ENCODE measurements at places on chromosomes 2 and 18.
A peak's percentile ranks its signal among the peaks of the same experiment; 100 is the strongest.

GRCh38 chr2:105371156-105371555, 27.7 kb downstream of the FHL2 start:
- DNase-seq: no peak

GRCh38 chr2:38552259-38552658, 50.5 kb downstream of the HNRNPLL start:
- no peak for DNase-seq

GRCh38 chr2:36854241-36854640, 112.1 kb downstream of the STRN start:
- no peak for DNase-seq

- DNase-seq: no peak
Observed at GRCh38 chr2:202115479-202115971, 42.5 kb downstream of the KIAA2012 start.

DNA sequence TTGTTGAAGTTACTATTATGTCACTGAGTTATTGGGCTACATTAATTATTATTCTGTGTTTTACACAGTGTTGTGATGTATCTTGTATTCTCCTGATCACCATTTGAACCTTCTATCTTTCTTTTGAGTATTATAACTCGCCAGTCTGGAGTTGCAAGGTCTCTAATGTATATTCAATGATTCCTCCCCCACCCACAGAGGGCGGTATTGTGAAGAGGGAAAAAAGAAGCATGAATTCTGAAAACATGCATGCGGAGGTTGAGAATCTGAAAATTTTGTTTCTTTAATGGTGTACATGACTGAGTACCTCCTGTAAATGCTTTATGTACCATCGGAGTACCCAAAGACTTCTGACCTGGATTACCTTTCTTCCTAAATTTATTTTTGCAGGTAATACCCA, 266.6 kb downstream of the NR4A2 start:
- DNase-seq: no peak

DNA sequence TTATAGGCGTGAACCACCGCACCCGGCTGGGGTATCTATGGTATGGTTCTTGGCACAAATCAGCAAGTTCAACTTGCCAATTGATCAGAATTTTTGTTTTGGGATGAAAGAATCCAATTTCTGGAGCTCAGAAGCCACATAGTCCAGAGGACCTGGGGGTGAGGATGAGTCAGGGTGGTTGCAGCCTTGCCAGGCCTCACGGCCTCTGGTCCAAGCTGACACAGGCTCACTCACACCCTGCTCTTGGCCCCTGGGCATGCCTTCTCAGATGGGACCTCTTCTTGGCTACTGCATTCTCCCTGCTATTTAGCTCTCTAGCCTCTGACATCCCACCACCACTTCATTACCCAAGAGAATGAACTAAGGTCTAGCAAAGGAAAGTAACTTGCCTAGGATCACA, 16.3 kb downstream of the CAPG start:
- no peak for DNase-seq

GRCh38 chr18:48545757-48546321, 7.0 kb downstream of the CTIF start:
- peak; percentile 62 for DNase-seq

GRCh38 chr2:200466425-200467418, 43.1 kb downstream of the KCTD18 start:
- no peak for DNase-seq

- no peak for DNase-seq
Observed at GRCh38 chr2:41729800-41730364, 317.9 kb upstream of the PKDCC start.

DNA sequence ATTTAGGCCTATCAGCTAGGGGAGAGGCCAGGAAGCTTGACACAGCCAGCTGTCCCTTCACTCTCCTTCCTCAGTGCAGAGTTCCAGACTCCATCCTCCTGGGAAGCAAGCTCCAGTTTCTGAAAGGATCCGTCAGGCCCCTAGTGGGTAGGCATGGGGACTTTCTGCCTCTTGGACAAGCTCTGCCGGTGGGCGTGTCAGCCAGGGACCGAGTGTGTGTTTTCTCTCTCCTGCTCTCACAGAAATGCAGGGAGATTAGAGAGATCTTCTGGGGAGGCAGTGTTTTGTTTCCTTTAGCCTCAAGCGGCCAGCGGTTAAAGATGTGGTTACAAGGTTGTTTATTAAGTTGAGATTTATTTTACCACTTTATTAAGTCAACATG, 29.9 kb upstream of the OTOS start:
- DNase-seq: no peak

DNA sequence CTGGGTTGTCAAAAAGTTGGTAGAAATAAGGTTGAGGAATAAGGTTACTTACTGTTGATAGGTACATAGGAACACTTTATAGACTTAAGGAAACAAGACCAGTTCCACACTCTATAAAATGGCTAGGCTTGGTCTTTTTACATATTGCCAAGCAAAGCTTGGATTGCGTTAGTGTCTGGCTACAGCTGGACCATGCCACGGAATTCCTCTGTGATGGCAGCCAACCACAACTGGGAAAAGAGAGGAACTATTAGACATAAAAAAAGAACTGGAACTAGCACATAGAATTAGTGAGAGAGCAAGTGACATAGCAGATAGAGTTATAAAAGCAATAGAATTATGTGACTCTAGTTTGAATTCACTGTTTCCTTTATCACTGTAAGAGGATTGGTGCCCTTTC, 17.7 kb upstream of the DPP10 start:
- no peak for DNase-seq

DNA sequence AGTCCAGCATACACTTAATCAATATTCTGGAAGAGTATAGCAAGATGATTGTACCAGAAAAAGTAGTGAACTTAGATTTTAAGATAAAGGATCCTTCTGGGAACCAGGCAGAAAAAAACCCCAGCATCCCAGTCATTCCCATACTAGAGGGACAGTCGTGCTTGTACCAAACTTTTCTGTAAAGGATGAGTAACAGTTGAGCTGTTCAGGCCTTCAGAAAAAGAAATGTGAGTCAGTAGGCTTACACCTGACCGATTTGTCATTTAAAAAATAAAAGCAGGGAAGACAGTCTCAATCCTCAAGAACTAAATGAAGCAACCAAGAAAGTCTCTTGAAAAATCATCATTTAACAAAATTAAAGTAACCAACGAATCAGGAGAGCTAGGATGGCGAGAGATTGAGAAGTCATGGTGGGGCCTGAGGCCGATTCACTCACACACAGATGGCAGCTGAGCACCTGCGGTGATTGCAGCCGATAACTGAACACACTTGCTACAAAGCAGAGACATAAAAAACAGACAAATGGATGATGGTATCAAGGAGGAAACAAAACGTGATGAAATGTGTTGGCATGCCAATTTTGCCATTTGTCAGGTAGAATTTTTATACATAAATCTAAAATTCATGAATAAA, 170.0 kb upstream of the ALKAL2 start:
- no peak for DNase-seq

- DNase-seq: no peak
Observed at GRCh38 chr2:37858400-37858711, 66.7 kb upstream of the RMDN2 start.

- DNase-seq: no peak
Observed at GRCh38 chr18:63004466-63005089, 289.2 kb downstream of the PHLPP1 start.

- no peak for DNase-seq
Observed at GRCh38 chr2:238875471-238876231, 27.8 kb downstream of the TWIST2 start.

- no peak for DNase-seq
Observed at GRCh38 chr2:197399887-197400540, 34.8 kb downstream of the SF3B1 start.

DNA sequence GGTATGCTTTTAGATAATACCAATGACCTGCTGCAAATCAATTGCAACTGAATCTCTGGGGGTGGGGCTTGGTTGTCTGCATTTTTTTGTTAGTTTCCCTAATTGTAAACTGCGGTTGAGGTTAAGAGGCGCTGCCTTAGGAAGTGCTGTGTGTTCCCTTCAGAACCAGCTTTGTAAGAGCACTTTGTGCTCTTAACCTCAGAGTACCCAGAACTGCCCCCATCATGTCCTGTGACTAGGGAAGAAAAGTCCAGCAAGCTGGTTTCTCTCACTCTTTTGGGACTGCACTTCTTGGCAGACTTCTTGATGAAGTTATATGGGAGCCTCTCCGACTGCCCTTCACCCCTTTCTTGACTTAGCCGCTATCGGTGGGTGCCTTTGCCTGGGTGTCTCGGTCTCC, 245.5 kb upstream of the CXCR4 start:
- DNase-seq: peak; percentile 29

- DNase-seq: no peak
Observed at GRCh38 chr2:88054782-88055370, 707 bp downstream of the KRCC1 start.

GRCh38 chr2:175804122-175804521, 197.9 kb downstream of the LNPK start:
- DNase-seq: no peak

DNA sequence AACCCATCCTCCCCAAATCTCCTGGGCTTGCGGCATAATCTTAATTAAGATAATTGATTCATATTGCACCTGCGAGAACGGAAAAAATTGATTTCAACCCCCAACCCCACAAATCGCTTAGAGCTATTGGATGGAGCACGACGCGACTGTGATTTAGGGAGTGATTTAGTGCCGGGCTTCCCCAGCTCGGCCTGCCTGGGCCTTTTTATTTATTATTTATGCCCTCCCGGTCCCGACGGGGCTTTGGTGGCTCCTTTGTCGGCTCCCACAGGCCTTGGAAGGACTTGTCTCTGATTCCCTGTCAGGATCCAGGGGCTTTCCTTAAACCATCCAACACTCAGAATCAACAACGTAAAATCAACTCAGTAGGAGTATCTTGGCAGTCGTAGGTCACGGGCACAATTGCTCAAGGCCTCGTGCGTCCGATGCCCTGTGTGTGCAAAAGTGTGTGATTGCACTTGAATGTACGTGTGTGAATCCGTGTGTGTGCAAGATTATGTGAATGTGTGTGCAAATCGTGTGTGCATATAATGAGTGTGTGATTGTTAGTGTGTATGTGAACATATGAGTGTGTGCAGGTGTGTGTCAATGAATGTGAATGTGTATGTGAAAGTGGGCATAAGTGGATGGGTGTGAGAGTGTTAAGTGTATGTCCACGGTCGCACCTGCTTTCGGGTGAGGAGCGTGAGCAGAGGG, 4.3 kb upstream of the NEUROD1 start:
- DNase-seq: no peak

- no peak for DNase-seq
Observed at GRCh38 chr2:144824306-144825080, 304.6 kb upstream of the ZEB2 start.

GRCh38 chr2:171432206-171432968, 1.4 kb downstream of the METTL8 start:
- no peak for DNase-seq

Measured in H1 (cell line).